ENCODE measurements at places on chromosomes 7 and 10.

GRCh38 chr7:108347616-108348015 lies 108.6 kb downstream of the NRCAM start:
- DNase-seq: no peak

- DNase-seq: no peak
Observed at GRCh38 chr10:132910901-132911785, 31.2 kb downstream of the CFAP46 start.

DNA sequence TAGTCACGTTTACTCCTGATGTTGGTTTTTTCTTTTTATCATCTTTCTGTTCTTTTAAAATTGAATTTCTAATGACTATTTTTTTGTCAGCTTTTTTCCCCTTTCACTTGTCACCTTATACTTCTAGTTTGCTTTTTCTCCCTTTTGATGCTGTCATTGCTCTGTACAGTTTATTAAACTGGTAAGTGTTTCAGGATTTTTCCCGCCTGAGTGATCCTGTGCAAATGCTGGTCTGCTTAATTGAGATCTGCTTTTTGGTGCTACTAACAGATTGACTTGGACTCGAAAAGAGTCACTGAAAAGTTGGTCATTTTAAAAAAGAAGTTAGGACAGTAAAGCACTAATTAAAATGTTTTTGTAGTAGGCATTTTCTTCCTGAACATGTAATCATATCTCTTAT lies 95.2 kb downstream of the PHTF2 start:
- DNase-seq: no peak

GRCh38 chr10:65123120-65123519 lies 1601.9 kb downstream of the REEP3 start:
- DNase-seq: no peak

- no peak for DNase-seq
Observed at GRCh38 chr10:113420733-113421675, 131.8 kb upstream of the HABP2 start.

DNA sequence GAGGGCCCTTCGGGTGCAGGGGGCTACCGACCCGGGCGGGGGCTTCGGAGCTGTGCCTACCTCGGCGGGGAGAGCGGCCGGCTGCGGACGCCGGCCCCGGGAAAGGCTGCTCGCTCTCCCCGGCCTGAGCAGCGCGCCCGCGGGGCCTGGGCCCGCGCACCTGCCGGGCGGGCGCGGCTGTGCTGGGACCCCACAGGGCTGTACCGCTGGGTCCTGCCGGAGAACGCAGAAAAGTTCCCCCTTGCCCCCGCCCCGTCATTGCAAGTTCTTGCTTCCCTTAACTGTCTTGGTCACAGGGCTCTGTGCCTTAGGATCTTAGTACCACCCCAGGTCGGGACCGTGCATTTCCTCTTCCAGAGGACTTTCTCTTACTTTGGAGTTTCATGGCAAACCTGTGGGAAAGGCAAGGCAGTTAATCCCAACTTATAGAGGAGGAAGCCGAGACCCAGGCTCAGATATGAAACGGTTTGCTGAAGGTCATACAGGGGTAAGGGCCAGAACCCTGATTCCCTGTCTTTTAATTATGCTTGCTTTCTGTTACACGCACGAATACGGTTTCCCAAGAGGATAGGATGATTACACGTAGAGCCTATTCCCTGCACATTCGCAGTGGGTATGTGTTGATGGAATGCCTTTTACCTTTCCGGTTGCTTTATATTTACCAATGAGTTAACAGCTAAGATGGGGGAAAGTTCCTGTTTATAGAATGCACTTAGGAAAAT lies 652 bp downstream of the PCGF5 start:
- peak; percentile 28 for DNase-seq

DNA sequence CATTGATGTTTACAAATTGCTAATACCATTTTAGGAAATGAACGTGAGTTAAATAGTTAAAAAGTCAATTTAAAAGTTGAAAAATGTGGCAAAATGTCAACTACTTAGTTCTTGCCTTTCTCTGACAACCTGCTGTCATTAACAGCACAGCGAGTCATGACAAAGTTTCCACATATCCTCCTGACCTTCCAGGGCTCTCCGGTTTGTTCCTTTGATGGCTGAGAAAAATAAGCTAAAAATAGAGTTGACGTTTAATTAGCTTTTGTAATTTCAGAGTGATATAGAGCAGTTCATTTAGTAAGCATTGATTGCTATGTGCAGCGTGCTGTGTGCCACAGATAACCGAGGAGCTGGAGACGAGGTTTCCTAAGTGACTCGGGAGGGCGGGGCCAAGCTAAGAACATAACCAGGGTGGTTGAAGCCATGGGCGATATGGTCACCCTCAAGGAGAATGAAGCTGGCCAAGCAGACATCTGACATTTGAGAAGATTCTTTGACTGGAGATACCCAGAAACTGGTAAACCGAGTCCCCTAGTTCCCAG lies 47.9 kb downstream of the OGDH start:
- no peak for DNase-seq

DNA sequence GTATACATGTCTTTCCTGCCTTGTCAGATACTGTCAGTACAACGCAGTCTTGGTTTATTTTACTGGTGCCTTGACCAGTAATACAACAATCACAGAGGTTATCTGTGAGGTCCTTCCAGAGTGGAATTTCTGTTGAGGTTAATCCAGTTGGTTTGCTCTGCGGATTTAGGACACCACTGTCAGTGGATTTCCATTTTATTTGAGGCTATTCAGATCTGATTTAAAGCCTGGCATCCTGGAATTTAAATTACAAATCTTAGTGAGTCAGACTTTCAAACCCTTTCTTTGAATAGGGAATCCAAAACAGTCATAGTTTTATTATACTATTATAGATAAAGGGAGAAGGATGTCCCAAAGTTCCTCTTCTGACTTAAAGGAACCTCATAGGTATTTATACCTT lies 40.5 kb downstream of the ANLN start:
- no peak for DNase-seq

DNA sequence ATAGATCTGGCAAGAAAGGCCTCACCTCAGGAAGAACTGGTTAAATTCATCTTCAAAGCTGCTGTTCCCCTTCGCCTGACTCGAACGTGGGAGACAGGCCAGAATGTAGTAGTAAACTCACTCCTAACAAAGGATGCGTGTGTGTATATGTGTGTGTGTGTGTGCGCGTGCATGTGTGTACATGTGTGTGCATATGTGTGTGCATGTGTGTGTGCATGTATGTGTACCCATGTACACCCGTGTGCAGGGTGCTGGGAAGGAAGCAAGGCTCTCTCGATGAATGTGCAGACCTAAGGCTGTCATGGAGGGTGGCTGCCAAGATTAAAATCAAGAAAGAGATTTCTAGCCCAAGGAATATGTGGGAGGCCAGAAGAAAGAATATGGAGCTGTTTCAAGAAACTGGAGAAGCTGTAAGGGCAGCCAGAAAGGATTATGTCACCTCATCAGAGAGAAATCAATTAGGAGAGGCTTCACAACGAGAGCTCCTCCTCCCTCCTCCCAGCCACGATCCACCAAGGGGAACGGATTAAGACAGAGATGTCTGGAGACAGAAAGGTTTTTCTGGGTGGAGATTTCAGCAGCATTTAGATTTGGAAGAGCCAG lies 34.0 kb upstream of the LBX1 start:
- DNase-seq: no peak

DNA sequence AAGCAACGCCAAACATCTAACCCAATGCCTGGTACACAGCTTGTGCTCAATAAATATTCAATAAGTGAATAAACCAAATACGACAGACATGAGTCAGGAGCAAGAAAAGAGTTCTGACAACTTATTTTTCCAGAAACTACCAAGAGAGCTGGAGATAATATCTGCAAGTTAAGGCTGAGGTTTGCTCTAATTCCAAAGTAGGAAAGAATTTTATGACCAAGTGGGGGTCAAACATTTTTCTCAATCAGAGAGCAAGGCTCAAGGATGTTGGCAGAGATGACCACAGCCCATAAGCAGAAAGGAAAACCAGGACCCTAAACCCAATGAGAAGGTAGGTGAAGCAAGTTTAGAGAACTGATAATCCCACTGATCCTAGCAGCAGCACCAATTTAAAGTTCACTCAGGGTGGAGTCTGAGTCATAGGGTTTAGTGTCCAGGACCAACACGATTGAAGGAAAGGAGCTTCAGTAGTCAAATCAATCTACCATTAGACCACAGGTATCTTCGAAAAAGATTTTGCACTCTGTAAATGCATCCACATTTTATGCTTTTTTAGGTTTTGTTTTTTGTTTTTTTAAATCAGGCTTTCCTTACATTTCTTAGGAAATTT lies 49.3 kb upstream of the KCNIP2 start:
- no peak for DNase-seq

- DNase-seq: no peak
Observed at GRCh38 chr10:70993051-70993450, 104.7 kb upstream of the PCBD1 start.

- no peak for DNase-seq
Observed at GRCh38 chr7:54955296-54955695, 63.5 kb upstream of the EGFR start.

DNA sequence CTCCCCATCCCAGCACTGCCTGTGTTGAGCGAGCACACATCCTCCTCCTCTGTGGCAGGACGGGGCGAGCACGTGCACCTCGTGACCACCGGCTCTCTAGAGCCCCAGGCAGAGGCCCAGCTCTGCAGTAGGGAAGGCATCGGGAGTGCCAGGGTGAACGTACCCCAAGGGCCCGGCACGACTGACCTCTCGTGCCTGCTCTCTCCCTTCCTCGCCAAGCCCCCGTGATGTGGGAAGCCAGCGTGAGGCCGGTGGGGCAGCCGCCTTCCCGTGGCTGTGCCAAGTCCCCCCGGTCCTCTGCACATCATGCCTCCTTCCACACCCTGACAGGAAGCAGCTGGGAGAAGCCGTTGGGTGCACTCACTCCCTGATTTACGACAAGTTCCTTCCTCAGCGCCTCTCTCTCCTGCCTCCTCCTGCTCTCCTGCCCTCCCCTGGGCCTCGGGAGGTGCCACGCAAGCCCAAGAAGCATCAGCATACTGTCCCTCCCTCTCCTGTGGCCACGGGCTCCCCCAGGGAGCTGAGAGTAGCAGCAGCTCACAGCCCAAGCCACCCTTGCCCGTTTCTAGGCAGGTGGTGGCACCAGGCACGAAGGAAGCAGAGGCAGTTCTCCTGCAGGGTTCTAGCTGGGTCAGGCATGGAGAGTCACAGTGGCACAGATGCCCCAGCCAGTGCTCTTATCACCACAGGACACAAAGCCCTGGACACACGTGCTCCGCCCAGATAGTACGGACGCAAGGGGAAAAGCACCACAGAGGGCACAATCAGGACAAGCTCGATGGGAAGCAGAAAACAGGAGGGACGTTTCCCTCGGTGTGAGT lies 47.0 kb downstream of the AMZ1 start:
- peak; percentile 52 for DNase-seq

- DNase-seq: no peak
Observed at GRCh38 chr7:33996899-33997298, 91.6 kb downstream of the BMPER start.

GRCh38 chr7:63925262-63925625 lies 73.4 kb upstream of the ZNF722 start:
- DNase-seq: no peak
